ENCODE measurements at places on chromosomes 1 and 21. TPM values are rescaled to one million over a fixed set of nuclear protein-coding genes. Genes with fewer than 3 reads are reported as not detected.
A peak's percentile ranks its signal among the peaks of the same experiment; 100 is the strongest.

DNA sequence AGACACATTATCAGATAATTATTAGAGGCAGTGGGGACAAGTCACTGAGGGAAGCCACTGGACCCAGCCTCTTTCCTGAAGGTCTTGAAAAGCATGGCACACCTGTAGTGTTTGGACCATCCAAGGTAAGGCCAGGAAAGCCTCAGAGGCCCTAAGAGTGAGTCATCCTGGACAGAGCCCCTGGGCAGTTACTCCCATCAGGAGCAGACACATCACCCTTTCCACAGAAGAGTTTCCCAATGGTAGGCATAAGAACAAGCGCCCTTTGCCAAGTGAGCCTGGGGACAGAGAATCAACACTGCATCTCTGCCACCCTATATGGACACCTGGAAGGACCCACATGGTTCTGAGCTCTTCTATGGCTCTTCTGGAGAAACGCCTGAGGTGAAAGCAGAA lies 136.0 kb downstream of the PLXNA2 start:
- H3K27me3 ChIP-seq = no peaks in the 10 kb centered on the region
- no peak for DNase-seq
- H3K4me3 ChIP-seq = no peak overlapping the region
- no peak overlapping the region for H3K27ac ChIP-seq
- no peaks in the 10 kb centered on the region for H3K4me1 ChIP-seq
- H3K36me3 ChIP-seq = no peaks in the 10 kb centered on the region

- H3K27ac ChIP-seq = no peak overlapping the region
- no peaks in the 10 kb centered on the region for H3K36me3 ChIP-seq
- H3K27me3 ChIP-seq = no peaks in the 10 kb centered on the region
Measured at GRCh38 chr1:232974971-232975370, 24.6 kb downstream of the NTPCR start.

The ZNF648 gene
- total RNA-seq = 0.34 TPM

DNA sequence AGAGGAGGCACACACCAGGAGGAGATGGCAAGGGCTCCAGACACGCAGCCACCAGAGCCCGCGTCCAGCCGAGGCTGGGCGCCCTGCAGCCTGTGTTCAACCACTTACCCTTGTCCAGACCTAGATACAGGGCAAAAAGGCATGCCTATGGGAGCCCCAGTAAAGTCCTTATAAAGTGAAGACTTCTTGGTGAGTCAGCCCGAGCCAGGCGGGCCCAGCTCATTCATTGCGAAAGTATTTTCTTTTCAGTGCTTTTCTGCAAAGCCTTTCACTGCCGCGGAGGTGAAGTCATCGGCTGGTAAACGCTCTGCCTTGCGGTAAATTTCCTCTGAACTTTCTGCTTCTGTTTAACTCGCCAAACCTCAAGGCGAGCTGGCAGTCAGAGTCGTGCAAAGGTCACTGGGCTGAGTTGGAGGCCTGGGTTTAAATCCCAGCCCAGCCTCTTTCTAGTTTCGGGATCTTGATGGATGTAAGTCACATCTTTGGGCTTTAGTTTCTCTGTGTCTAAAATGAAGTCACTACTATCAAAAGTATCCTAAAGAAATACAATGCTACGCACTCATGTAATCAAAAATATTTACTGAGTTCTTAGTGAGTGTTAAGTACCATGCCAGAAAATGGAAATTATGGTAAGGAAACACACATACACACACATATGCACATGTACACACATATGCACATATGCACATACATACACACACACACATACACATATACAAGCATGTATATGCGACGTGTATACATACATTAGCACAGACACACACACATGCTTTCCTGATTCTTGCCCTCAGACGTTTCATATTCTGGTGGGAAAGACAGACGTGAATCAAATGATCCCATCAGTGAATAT lies 54.7 kb upstream of the IFFO2 start:
- peaks cover 20% of the 10 kb centered on the region for H3K4me1 ChIP-seq
- no peaks in the 10 kb centered on the region for H3K27me3 ChIP-seq
- H3K4me3 ChIP-seq = no peak overlapping the region
- peak overlapping the region; percentile 78 for H3K27ac ChIP-seq

The KLF17 gene
- not detected for total RNA-seq

The TNFRSF8 gene
- 0.32 TPM for total RNA-seq

DNA sequence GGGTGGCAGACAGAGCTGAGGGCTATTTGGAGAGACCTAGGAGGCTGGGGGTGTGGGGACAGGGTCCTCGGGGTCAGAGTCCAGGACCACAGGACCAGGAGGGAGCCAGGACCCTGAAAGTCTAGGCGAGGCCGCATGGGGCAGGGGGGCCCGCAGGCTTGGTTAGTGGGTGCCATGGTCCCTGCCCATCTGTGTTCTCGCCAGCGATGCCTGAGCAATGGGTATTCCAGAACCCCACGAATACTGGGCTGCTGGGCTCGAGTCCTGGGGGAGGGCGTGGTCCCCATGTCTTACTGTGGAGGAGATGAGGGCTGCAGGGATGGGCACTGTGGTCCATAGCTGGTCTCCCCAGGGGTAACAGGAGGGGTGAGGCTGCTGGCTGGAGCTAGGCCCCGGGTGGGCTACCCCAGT lies 2.0 kb downstream of the KRTAP10-6 start:
- no peak for DNase-seq
- H3K27ac ChIP-seq = no peak overlapping the region
- no peaks in the 10 kb centered on the region for H3K36me3 ChIP-seq
- H3K27me3 ChIP-seq = no peaks in the 10 kb centered on the region

GRCh38 chr1:53255031-53255430 lies 16.7 kb upstream of the MAGOH start:
- DNase-seq = no peak
- no peak overlapping the region for H3K27ac ChIP-seq
- H3K36me3 ChIP-seq = no peaks in the 10 kb centered on the region
- H3K27me3 ChIP-seq = no peaks in the 10 kb centered on the region

The PLD5 gene
- 1.0 TPM for total RNA-seq

The OR2G6 gene
- not detected for total RNA-seq

- no peak overlapping the region for H3K27ac ChIP-seq
- no peak for DNase-seq
- H3K4me1 ChIP-seq = no peaks in the 10 kb centered on the region
Measured at GRCh38 chr1:12521096-12521495, 96.9 kb downstream of the DHRS3 start.

DNA sequence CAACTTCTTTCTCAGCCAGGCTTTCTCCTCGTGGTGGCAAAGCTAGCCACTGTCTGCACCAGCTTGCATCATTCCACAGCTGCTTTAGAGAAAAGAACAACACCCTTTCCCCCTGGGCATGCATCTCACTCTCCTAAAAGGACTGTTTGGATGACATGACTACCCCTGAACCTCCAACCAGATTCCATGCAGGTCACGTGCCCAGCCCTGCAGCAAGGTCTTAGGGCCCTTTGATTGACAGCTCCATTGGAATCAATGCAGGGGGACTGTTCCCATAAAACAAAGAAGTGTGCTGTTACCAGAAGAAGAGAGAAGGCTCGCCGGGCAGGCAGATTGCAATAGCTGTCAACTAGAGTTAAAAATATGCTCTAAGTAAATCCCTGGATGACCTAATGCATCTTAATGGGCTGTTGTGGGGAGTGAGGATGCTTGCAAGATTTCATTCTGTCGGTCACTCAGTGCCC lies 24.4 kb downstream of the KCNA2 start:
- H3K4me1 ChIP-seq = no peaks in the 10 kb centered on the region
- no peak overlapping the region for H3K4me3 ChIP-seq
- no peak for DNase-seq

DNA sequence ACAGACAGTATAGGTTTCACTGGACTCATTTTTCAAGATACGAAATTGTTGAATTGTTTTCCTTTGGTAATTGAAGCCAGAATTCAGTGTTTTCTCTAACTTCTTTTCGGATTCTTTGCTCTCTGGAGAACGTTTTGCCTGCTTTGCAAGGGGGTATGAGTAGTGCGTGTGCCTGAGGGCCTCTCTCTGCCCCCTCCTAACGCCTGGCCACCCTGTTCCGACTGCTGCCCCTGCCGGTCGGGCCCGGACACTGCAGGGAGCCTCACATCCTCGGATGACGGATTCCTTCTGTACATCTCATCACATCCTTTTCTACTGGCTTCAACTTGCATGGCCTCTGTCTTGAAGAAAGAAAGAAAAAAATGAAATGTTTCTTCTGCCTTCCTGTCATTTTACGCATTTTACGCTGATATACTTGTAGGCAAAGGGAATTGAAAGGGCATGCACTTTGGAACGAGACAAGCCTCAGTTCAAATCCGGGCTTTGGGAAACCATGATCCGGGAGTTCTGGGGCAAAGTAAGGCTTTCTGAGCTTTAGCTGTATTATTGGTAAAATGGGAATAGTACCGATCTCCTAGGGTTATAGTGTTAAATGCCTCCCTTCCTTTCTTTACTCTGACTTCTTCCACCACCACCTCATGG lies 65.1 kb downstream of the DISC1 start:
- no peak overlapping the region for H3K27ac ChIP-seq
- no peaks in the 10 kb centered on the region for H3K36me3 ChIP-seq
- H3K27me3 ChIP-seq = no peaks in the 10 kb centered on the region
- DNase-seq = no peak
- H3K4me3 ChIP-seq = no peak overlapping the region

- no peaks in the 10 kb centered on the region for H3K27me3 ChIP-seq
- no peaks in the 10 kb centered on the region for H3K36me3 ChIP-seq
- no peaks in the 10 kb centered on the region for H3K4me1 ChIP-seq
- H3K4me3 ChIP-seq = no peak overlapping the region
Measured at GRCh38 chr1:198657550-198658064, 18.8 kb downstream of the PTPRC start.

The NBPF10 gene
- total RNA-seq = 1.2 TPM

The APCS gene
- not detected for total RNA-seq

- no peaks in the 10 kb centered on the region for H3K36me3 ChIP-seq
- H3K4me3 ChIP-seq = no peak overlapping the region
- H3K4me1 ChIP-seq = no peaks in the 10 kb centered on the region
- H3K27ac ChIP-seq = no peak overlapping the region
Measured at GRCh38 chr1:162275622-162276175, 101.0 kb downstream of the SPATA46 start.

DNA sequence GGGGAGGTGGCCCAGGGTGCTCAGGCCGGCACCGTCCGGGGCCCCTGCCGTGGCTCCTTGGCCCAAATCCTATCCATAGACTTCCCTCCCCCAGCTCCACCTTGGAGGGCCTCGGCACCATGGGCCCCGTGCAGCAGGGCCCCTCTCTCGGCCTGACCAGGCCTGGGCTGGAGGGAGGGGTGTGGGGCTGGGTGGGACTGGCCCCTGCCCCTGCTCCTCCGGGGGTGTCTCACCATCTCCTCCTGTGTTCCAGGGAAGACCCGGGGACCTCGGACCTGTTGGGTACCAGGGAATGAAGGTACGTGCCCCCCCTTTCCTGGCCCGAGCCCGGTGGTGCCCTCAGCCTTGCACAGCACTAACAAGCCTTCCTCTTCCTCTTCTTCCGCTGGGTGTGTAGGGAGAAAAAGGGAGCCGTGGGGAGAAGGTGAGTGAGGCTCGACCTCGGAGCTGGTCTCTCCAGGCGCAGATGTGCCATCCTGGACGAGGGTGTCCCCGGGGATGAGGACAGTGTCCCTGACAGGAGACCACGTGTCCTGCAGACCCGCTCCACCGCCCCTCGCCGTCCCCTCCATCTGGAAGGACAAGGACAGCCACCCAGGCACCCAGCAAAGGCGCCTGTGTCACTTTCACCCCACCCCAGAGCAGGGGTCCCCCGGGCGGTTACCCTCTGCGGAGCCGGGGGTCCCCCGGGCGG lies 7.9 kb downstream of the COL6A1 start:
- no peaks in the 10 kb centered on the region for H3K4me1 ChIP-seq
- no peaks in the 10 kb centered on the region for H3K27me3 ChIP-seq
- H3K4me3 ChIP-seq = no peak overlapping the region
- H3K27ac ChIP-seq = no peak overlapping the region
- no peak for DNase-seq
- peaks cover 4% of the 10 kb centered on the region for H3K36me3 ChIP-seq

Data from prostate gland (tissue), 2 donors.